ENCODE measurements at places on chromosomes 7 and 10.

GRCh38 chr7:82375713-82376112 lies 67.9 kb downstream of the CACNA2D1 start:
- DNase-seq: no peak

DNA sequence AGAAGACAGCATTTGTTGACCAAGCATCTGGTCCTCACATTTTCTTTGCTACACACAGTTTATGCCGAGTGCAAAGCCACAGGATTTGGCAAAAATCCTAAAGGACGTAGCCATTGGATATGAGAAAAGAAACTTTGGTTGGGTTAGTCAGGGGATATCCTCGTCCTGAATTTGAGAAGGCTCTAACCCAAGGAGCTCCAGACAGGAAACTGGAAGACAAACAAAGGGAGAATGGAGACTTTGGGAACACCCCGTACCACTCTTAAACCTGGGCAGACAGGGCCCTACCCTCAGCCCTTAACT lies 146.6 kb upstream of the FRMD4A start:
- DNase-seq: peak; percentile 86

- DNase-seq: no peak
Observed at GRCh38 chr7:28474282-28474638, 61.9 kb downstream of the CREB5 start.

DNA sequence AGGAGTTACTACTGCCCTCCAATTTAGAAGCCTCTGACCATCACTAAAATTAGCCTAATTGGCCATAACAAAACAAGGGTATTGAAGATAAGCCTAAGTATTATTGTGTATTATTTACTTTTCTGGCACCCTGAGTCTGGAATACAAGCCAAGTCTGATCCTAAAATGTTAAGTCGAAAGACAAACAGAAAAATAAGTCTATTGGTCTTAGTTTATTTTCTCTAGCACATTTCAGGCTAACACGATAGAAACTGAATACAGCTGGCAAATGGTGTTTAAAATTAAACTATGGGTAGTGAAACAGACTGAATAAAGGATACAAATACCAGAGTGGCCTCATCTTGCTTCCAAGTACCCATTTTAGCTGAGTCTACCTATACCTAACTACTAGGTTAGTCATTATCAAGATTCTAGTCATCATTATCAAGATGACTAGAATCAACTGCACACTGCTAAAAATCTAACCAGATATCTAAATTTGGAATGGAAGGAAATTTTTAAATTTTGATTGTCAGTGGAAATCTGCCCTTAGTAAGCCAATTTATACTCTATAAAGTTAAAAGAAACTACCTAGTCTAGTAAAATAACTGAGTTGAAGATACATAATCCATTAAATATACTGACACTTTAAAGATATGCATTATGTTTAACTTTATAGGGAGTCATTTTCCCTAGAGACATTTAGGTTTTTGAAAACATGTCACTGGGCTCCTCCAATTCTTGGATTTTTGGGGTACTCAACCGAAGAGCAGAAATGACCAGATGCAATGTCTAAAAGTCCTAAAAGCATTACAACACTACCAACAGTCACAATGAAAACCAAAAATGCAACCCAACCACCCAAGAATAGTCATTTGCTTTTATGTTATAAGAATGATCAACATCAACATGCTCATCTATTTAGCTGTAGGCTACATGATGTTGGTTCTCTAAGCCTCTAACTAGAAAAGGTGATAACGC lies 80.9 kb downstream of the NT5C2 start:
- no peak for DNase-seq

- DNase-seq: no peak
Observed at GRCh38 chr10:88178758-88179157, 315.3 kb downstream of the PTEN start.

- DNase-seq: no peak
Observed at GRCh38 chr10:61701055-61701705, 38.5 kb downstream of the CABCOCO1 start.

DNA sequence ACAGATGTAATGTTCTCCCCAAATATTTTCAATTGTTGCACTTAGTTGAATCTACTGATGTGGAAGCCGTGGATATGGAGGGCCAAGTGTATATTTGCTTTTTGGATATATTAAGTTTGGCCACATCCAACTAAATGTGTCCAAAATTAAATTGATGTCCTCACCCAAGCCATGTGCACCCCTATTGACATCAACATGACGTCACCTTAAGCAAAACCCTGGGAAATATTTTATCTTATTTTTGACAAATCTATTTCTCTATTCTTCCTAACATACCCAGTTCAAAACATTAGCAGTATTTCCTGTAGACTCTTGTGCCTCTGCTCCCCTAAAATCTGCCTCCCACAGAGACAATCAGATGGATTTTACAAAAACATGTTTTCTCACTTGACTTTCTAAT lies 652.5 kb downstream of the PCDH15 start:
- DNase-seq: no peak

GRCh38 chr7:13563257-13563656 lies 426.2 kb downstream of the ETV1 start:
- peak; percentile 10 for DNase-seq
